ENCODE measurements at places on chromosomes 3 and 15.

DNA sequence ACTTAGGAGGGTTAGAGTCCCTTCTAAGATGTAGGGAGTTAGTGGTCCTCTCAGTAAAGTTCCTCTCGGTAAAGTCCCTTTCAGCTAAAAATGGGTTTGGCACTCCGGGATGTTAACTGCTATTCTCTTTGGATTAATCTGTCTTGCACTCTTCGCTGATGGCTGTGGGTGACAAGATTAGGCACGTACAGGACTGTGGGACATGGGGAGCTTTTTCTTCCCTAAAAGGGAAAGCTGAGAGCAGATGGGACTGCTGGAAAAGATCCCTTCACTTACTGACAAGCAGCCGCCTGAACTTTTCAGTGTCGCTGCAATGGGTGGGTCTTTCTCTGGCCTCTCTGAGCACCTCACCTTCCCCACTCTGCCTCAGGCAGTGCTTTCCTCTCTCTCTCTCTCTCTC lies 16.4 kb upstream of the HHATL start:
- no peak for DNase-seq

- no peak for DNase-seq
Measured at GRCh38 chr3:94968519-94968918, 905.7 kb downstream of the NSUN3 start.

DNA sequence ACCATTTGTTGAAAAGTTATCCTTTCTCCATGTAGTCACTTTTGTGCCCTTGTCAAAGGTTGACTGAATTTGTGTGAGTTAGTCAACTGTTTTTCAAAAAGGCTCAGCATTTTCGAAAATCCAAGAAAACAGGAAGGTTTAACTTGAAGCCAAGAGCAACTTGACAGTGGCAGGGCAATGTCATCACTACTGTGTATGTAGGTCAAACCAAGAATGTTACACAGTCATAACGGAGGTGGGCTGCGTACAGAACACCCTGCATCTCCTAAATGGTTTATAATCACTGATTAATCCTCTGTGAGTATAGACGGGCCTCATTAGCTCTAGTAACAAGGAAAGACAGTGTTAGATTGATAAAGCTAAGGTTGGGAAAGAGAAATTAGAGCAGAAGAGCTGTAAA lies 1064.9 kb downstream of the FHIT start:
- no peak for DNase-seq

- DNase-seq = no peak
Measured at GRCh38 chr15:73996939-73997338, 2.4 kb downstream of the PML start.

DNA sequence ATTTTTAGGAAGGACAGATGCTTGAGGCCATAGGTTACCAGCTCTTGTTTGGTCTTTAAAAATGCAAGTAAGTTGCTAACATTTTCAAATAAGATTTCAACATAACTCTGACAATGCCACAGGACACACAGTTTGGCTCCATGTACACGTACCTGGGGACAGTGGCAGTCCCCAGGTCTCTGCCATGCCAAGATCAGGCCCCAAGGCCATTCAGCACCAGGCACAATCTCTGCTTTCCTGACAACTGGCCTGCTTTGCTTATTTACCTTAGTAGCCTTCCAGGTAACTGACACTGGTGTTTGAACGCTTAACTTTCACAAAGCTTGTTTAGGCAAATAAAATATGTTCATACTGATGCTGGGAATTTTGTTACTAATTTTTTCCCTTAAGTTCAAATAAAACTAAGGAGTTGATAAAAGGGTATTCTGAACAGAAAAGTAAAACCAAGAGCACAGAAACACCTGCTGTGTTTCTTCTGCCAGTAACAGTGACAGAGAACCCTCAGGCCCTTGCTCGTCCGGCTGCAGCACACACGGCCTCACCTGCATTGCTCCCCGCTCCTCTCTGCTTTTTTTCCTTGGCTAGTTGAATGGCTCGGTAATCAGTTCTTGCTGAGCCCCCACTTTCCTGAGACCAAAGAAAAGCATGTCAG lies 16.5 kb downstream of the ZXDC start:
- no peak for DNase-seq

- no peak for DNase-seq
Measured at GRCh38 chr3:56595975-56596840, 39.2 kb downstream of the CCDC66 start.

Data from left colon (tissue), 2 donors.